Neural progenitor cell (in vitro differentiated cells): ENCODE measurements at places on chromosomes 13 and 19. TPM values are rescaled to one million over a fixed set of nuclear protein-coding genes. Genes with fewer than 3 reads are reported as not detected.

GRCh38 chr19:55601084-55601483 is 996 bp downstream of the ZNF524 start:
- DNase-seq = no peak

IZUMO1 gene
- total RNA-seq = 0.19 and 0.40 TPM in 2 replicates

DNA sequence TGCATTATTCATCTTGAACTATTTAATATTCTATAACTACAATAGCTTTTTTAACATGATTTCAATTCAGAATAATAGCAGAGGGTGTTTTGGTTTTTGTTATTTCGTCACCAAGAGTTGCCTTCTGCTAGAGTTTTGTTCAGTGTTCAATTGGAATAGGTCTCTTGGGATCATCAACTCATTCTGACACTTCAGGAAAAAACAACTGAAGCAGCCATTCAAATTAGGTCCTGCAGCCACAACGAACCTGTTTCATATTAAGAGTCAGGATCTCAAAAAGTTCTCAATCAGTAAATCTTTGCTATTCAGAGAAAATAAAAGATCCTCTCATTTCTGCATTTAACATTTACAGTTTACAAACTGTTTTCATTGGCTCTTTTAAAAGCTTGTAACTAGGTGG is 2.4 kb upstream of the CHAMP1 start:
- no peak for DNase-seq

DNA sequence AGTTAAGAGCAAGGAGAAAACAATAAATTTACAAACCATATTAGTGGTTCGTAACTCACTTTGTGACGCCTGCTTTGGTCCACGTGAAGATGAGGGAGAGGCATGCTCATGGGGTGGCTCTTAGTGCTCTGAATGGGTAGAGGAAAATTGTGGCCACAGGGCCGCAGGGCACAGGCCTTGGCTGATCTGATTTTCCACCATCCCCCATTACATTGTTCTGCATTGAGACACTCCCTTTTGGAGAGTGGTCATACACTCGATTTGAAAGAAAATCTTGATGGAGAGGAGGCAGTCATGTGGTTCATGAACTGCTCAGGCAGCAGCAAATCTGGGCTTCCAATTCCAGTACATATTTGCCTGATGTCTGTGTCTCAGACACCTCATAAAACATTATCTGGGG is 815.2 kb downstream of the UQCRFS1 start:
- no peak for DNase-seq

DNA sequence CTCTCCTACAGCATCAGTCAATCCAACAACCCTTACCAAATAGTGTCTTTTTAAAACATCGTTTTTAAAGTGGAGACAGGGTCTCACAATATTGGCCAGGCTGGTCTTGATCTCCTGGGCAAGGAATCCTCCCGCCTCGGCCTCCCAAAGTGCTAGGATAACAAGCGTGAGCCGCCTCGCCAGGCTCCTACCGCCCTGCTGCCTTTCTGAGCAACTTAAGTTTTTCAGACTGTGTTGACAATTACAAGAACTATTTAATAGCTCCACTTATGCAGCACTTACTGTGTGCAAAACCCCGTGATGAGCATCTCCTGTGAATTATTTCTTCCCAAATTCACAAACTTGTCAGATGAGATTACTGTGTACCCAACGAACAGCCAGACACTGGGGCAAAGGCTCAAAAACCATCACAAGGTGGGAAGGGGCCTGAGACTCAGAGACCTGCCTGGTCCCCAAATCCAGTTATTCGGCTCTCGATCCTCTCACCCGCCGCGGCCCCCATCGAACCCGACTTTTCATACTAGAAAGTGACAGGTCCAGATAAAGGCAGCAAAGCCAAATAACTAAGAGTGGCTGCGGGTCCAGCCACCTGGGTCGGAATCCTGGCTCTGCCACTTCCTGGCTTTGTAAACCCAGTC is 581 bp downstream of the RPL18 start:
- DNase-seq = no peak

AZU1 gene
- total RNA-seq = 1.0 and 2.0 TPM in 2 replicates

CLDN10 gene
- 22.8 and 25.5 TPM in 2 replicates for total RNA-seq

THSD1 gene
- total RNA-seq = 0.45 and 0.74 TPM in 2 replicates

GRCh38 chr19:13079542-13079986 is 23.1 kb downstream of the LYL1 start:
- DNase-seq = no peak

DNA sequence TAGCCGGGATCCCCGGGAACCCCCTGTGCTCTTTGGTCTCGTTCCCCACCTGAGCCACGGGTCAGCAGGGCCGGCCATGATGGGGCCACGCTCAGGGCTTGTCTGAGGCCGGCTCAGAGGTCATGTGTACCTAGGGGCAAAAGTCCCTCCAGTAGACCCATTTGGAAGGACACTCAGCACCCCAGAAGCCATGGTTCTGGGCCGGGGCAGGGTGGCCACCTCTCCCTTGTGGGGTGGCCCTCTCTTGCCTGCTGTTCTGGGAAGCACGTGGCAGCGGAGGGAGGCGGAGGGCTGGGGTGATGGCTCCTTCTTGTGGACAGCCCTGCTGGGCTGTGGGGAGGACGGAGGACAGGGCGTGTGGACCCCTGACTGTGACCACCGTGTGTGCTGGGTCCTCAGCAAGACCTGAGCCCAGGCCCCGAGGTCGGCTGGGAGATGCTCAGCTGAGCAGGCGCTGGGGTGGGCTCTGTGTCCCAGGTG is 6.4 kb upstream of the PEAK3 start:
- no peak for DNase-seq

MCEMP1 gene
- not detected in 2 replicates for total RNA-seq

ZIC5 gene
- total RNA-seq = 29.0 and 35.7 TPM in 2 replicates

RFPL4AL1 gene
- not detected in 2 replicates for total RNA-seq

DNA sequence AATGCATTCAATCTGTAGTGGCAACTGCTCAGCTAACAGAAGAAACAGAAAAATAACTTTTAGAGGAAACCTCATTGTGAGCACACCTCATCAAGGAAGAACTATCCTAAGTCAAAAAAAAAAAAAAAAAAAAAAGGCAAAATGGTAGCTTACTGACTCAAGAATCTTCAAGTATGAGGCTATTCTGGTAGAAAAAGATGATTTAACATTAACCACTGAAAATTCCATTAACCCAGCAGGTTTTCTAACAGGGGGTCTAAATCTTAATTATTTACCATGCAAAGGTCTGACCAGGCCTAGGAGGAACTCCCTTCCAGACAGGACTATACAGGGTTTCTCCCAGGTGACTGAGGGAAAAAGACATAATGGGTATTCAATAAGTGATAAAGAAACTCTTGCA is 28.4 kb upstream of the ZNF83 start:
- DNase-seq = no peak

SLITRK5 gene
- 1.5 and 1.9 TPM in 2 replicates for total RNA-seq

CABP5 gene
- not detected in 2 replicates for total RNA-seq

LPAR2 gene
- 21.2 and 64.8 TPM in 2 replicates for total RNA-seq

SOX1 gene
- 3.3 and 4.7 TPM in 2 replicates for total RNA-seq

DNA sequence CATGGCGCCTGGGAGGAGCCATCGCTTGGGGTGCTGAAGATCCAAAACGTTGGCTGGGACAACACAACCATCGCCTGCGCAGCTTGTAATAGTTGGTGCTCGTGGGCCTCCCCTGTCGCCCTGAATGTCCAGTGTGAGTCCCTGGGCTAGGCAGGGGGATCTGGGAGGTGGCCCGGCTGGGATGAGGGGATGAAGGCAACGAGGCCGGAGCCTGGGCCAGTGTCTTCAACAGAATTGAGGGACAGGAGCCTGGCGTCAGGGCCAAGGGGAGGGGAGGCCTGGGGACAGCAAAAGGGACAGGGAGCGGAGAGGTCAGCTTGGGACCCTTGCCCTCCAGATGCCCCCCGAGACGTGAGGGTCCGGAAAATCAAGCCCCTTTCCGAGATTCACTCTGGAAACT is 6.7 kb upstream of the FFAR1 start:
- no peak for DNase-seq

C1QTNF9 gene
- not detected in 2 replicates for total RNA-seq

GRCh38 chr19:7625763-7626372 is 3.5 kb downstream of the XAB2 start:
- DNase-seq = no peak

MAMSTR gene
- total RNA-seq = 1.2 and 1.4 TPM in 2 replicates

- DNase-seq = no peak
Measured at GRCh38 chr13:109567315-109567714, 219.1 kb downstream of the IRS2 start.

GRCh38 chr19:50244695-50245094 is 41.3 kb downstream of the MYH14 start:
- no peak for DNase-seq

DNA sequence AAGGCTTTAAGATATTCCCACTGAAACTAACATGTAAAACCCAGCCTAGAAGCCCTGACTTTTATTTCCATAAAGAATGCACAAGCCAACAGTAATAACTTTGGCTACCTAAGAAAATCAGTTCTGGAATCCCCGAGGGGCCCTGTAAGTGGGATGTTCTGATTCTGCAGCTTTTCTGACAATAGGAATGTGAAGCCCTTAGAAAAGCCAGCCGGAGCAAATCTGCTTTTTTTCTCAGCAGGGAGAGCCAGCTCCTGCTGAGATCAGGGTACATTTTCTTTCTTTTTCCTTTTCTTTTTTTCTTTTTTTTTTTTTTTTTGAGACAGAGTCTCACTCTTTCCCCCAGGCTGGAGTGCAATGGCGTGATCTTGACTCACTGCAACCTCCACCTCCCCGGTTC is 8.0 kb upstream of the GARRE1 start:
- peak; percentile 54 for DNase-seq

CYSLTR2 gene
- not detected in 2 replicates for total RNA-seq

DNA sequence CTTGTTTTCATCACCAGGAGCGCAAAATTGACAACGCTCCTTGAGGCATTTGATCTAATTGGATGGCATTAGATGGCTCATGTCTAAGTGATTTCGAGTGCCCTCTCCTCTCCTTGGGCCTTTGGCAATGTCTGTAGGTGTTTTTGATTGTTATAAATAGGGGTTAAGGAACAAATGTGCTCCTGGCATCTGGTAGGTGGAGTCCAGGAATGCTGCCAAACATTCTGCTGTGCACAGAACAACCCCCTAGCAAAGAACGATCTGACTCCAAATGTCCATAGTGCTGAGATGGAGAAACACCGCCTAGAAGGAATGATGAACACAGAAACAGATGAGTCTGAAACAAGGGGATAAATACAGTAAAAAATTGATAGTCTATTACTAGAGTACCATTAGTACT is 68.0 kb upstream of the C1QTNF9B start:
- no peak for DNase-seq

GRCh38 chr13:48583859-48584311 is 51.0 kb upstream of the RCBTB2 start:
- no peak for DNase-seq

DNA sequence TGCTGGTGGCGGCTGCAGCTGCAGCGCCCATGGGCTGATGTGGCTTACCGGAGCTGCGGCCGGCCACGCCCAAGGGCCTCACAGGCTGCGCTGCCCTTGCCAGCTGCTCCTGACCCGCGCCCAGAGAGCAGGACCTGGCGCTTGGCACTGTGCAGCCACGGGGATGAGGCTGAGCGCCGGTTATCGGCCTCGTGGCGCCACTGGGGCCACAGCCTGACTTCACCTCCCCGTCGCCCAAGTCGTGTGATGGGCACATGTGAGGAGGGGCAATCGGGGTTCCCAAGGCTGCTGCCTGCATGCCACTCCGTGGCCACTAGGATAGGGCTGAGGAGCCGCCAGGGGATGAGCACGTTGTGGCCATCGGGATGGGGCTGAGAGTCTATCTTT is 77.2 kb upstream of the PABPC3 start:
- peak; percentile 36 for DNase-seq

- no peak for DNase-seq
Measured at GRCh38 chr13:106650690-106651205, 82.8 kb upstream of the ARGLU1 start.

DNA sequence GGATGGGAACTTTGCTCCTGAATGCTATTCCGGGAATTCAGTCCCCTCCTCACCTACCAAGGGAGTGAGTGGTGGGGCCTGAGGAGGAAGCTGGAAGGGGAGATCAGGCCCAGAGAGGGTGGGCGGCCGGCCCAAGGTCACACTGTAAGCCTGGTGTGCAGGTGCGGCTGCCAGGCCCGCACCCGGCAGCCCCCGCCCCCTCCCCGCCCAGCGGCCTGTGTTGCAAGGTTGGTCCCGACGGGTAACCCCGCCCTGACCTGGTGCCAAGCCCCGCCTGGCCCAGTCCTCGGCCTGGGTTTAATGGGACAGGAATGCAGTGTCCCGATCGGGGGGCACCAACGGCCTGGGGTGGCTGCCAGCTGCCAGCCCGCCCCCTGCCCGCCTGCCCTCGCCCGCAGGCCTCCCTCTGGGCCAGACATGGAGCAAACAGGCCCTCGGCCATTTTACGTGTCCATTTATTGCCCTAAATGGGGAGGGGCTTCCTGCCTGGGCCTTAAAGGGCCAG is 5.5 kb downstream of the ZBTB7A start:
- no peak for DNase-seq

DNA sequence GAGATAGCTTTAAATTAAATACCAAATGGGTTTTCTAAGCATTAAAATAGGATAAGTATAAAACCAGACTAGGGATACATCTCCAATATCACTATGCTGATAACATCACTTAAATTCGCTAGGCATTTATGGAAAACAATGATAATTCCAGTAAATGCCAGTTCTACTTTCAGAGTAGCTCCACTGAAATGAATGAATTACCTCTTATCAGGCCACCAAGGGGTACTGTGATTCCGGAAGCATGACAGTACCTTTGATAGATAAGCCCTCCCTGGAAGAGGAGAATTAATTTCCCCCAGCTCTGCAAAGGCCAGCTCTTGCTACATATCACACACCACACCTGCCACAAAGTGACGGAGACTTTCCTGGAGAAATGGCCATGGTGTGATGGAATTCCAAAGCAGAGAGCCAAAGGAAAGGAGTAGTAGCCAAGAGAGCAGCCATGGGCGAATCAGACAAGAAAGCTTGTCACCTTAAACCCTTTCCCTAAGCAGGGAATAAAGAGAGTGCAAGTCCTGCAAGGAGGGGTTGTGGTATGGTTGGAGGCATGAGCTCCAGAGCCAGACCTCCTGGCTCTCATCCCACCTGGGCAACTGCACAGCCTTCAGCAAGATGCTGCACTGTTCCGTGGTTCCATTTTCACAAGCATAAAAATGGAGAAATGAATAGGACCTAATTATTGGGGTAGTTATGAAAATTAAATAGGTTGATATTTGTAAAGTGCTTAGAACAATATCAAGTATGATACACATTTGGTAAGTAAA is 423.1 kb downstream of the FGF14 start:
- DNase-seq = no peak

LRRC4B gene
- total RNA-seq = 12.0 and 54.6 TPM in 2 replicates

GRCh38 chr19:4566402-4567051 is 7.0 kb upstream of the SEMA6B start:
- no peak for DNase-seq

DNA sequence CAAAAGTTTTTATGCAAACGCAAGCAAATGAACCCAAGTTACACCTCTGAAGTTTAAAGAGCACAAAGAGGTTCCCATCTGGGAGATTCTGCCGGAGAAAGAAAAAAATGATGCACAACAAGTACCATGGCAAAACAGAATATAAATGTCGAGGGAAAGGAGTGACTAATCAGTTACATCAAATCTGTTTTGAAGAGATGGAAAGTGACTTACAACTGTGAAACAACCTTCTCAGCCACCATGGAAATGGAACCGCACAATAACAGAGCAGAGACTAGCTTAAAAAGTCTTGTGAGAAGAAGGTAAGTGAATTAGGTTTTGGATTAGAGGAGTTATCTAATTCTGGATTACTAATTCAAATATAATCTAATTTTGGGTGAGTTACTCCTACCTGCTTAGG is 2.4 kb downstream of the HSPH1 start:
- DNase-seq = no peak
